ENCODE measurements at places on chromosomes 7 and 10.

GRCh38 chr7:6486438-6487183 is 38.9 kb upstream of the DAGLB start:
- DNase-seq: no peak

DNA sequence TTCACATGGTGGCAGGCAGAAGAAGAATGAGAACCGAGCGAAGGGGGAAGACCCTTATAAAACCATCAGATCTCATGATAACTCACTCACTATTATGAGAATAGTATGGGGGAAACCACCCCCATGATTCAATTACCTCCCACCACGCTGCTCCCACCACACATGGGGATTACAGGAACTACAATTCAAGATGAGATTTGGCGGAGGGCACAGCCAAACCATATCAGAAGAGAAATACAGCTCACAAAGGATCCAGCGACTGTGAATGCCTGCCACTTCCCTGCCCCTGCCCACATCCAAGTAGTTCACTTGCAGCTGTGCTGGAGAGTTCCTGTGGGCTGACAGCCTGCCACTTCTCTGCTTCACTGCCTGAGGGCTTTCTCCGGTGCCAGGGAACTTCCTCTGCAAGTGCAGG is 148.7 kb downstream of the C7orf25 start:
- no peak for DNase-seq

DNA sequence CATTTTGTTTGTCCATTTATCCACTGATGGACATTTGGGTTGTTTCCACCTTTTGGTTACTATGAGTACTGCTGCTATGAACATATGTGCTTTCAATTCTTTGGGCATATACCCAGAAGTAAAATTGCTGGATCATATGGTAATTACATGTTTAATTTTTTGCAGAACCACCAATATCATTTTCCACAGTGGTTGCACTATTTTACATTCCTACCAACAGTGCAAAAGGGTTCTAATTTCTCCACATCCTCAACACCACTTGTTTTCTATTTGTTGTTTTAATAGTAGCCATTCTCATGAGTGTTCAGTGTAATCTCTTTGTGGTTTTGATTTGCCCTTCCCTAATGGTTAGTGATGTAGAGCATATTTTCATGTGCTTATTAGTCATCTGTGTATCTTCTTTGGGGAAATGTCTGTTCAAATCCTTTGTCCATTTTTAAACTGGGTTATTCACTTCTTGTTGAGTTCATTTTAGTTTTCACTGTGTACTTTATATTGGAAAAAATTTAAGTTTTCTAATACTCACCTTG is 101.9 kb downstream of the HIBADH start:
- peak; percentile 52 for DNase-seq

- no peak for DNase-seq
Observed at GRCh38 chr7:129536323-129536722, 34.0 kb downstream of the SMKR1 start.

- DNase-seq: peak; percentile 55
Observed at GRCh38 chr10:59907918-59908807, 1.8 kb upstream of the CCDC6 start.

- DNase-seq: peak; percentile 99
Observed at GRCh38 chr7:7099584-7100014, 82.7 kb upstream of the C1GALT1 start.

All from RCC 7860 (cell line).